ENCODE measurements at places on chromosomes 7 and 10.

- no peak for DNase-seq
Measured at GRCh38 chr10:93703066-93703465, 674 bp upstream of the FRA10AC1 start.

DNA sequence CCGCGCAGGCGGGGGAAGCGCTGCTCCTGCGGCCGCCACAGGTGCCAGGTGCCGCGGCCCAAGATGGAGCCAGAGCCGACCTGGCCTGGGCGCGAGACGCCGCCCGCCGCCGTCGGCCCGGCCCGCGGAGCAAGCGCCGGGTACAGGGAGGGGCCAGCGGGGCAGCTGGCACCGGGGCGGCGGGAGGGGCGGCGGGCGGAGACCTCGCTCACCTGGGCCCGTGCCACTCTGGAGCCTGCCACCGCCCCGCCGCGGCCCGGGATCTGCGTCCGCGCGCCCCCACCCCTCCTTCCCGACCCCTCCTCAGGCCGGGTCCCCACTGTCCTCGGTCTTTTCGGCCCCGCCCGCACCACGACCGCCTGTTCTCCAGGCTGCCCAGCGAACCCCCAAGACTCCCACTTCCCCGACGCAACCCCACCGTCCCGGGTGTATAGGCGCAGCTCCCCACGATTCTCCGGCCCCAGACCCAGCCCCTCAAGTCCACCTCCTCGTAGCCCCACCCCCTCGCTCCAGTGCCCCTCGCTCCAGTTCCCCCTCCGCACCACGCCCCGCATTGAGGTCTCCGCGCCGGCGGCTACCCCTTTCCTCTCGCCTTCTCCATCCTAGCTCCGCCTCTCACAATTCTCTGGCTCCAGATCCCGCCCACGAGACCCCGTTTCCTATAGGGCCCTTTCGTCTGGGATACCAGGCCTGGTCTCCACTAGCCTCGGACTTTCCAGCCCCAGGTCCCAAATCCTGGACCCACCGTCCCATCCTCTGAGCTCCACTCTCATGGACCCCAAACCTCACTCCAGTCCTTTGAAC lies at the start of gene GPRIN2:
GPRIN2 (minus strand) TSS at position 144 of the 804 bp plus-strand sequence. CDS start 5,922 bp downstream, outside the sequence.
- DNase-seq = no peak

GRCh38 chr10:29669149-29669548 lies 34.4 kb upstream of the SVIL start:
- DNase-seq = no peak

- DNase-seq = no peak
Measured at GRCh38 chr7:65239324-65239706, 134.3 kb upstream of the ZNF92 start.

DNA sequence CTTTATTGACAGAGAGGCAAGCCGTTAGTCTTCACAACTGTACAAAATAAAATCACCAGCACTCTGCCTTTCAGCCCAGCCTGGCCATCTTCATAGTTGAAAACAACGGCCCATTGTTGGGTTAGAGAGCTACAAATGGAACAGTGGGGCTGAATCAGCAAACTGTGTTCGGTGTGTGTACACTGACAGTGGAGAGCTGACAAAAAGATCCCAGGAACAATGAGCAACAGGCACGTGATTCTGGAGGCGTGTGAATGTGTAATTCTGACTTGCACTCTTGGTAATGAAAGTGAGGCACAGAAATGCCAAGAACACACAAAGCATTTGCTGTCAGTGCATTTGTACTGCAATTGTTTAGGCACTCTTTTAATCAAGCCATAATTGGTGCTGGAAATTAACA lies 303.7 kb downstream of the WDR11 start:
- no peak for DNase-seq

DNA sequence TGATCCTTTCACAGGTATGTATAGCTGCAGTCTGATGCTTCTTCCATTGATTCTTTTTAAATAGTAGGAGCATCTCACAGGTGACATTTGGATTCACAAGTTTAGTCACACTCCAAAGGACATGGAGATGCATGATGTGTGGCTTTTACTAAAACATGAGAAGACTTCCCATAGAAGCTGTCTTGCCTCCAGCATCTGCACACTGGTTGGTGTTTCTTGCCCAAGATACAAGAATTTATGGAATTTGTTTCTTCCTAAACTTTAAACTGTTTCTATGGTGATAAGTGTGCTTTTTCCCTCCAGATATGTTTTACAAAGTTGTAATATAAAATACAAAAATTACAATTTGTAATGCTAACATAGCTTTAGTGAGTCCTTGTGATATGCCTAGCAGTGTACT lies 24.2 kb downstream of the ADIRF start:
- DNase-seq = no peak

- no peak for DNase-seq
Measured at GRCh38 chr7:80307227-80307856, 172.7 kb downstream of the GNAI1 start.

DNA sequence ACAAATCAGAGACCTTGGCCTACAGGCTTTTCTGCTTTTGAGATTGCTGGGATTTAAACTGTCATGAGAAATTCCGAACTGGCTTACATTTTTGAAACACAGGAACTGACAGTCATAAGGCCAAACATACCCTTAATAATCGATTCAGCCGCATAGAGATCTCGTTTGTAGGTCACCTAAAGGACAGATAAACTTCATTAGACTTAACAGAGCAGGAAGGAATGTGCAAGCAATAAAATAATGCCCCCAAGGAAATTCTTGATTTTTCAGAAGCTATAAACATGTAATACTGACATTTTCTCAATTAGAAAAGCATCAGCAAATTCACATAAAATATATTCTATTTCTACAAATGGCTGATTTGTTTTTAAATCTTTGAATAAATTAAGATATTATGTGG lies 120.0 kb downstream of the CRPPA start:
- no peak for DNase-seq
